ENCODE measurements at places on chromosomes 1 and 21. TPM values are rescaled to one million over a fixed set of nuclear protein-coding genes. Genes with fewer than 3 reads are reported as not detected.

DNA sequence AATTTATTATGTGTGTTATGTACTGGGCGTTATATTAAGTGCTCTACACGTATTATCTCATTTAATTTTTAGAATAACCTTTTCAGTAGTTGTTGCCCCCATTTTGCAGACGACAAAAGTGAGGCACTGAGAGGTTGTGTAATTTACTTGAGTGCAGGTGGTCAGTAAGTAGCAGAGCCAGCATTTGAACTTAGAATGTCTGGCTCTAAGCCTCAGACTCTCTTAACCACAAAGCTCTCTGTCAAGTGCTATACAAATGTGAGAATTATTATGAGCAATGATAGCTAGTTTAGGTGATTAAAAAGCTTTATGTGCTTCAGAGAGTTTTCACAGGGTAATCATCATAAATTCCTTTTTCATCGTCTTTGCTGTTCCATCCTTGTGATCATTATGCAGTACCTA lies 96.3 kb upstream of the UBE2U start:
- no peaks in the 10 kb centered on the region for H3K36me3 ChIP-seq
- H3K4me1 ChIP-seq: no peaks in the 10 kb centered on the region
- H3K4me3 ChIP-seq: no peak overlapping the region
- no peak overlapping the region for H3K27ac ChIP-seq
- H3K27me3 ChIP-seq: no peaks in the 10 kb centered on the region

GRCh38 chr1:238722812-238723211 lies 663.6 kb upstream of the CHRM3 start:
- no peak for DNase-seq
- no peaks in the 10 kb centered on the region for H3K27me3 ChIP-seq
- no peak overlapping the region for H3K4me3 ChIP-seq
- no peak overlapping the region for H3K27ac ChIP-seq

DNA sequence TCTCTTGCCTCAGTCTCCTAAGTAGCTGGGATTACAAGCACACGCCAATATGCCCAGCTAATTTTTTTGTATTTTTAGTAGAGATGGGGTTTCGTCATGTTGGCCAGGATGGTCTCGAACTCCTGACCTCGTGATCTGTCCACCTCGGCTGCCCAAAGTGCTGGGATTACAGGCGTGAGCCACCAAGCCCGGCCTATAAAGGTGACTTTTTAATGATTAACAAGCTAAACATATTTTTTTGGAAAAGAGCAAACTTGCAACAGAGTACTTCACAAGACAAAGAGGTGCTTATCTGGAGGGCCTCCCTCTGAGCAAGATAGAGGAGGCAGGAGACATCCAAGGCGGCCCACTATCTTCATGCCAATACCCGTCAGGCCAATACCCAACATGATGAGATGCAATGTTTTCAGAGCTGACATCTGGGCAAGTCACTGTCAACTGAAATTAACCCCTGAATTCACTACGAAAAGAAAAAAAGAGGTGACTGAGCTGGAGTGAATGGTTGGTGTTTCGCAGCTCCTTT lies 10.5 kb downstream of the BCAR3 start:
- H3K4me1 ChIP-seq: peaks cover 24% of the 10 kb centered on the region
- DNase-seq: no peak
- no peaks in the 10 kb centered on the region for H3K36me3 ChIP-seq
- H3K27me3 ChIP-seq: no peaks in the 10 kb centered on the region

- peaks cover 80% of the 10 kb centered on the region for H3K36me3 ChIP-seq
- no peaks in the 10 kb centered on the region for H3K27me3 ChIP-seq
- no peak for DNase-seq
- peaks cover 48% of the 10 kb centered on the region for H3K4me1 ChIP-seq
Observed at GRCh38 chr1:9595968-9596340, 7.2 kb downstream of the TMEM201 start.

DNA sequence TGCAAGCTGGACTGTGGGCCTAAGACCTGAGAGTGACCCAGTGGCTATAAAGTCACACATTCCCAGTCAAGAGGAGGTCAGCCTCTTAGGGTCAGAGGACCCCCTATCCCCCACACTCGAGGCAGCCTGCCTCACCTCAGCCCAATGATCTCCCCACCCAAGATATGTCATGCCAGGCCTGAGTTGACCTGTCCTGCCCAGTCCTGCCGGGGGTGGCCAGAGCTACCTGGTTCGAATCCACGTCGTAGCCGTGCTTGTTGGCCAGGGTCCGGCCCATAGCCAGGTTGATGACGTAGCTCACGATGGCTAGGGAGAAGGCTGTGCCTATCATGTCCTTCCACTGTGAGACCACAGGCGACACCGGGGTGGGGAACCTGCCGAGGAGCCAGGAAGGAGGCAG lies 15.6 kb downstream of the SLC26A9 start:
- no peaks in the 10 kb centered on the region for H3K27me3 ChIP-seq
- no peaks in the 10 kb centered on the region for H3K36me3 ChIP-seq
- no peak overlapping the region for H3K4me3 ChIP-seq

GRCh38 chr1:183607322-183607980 lies 17.2 kb upstream of the NCF2 start:
- H3K4me1 ChIP-seq: peaks cover 17% of the 10 kb centered on the region
- no peak overlapping the region for H3K4me3 ChIP-seq
- H3K27ac ChIP-seq: no peak overlapping the region
- no peaks in the 10 kb centered on the region for H3K27me3 ChIP-seq

Gene SYNC
- total RNA-seq: 17.2 TPM
